T-helper 9 cell (primary cell): ENCODE measurements at places on chromosomes 16 and 17.

DNA sequence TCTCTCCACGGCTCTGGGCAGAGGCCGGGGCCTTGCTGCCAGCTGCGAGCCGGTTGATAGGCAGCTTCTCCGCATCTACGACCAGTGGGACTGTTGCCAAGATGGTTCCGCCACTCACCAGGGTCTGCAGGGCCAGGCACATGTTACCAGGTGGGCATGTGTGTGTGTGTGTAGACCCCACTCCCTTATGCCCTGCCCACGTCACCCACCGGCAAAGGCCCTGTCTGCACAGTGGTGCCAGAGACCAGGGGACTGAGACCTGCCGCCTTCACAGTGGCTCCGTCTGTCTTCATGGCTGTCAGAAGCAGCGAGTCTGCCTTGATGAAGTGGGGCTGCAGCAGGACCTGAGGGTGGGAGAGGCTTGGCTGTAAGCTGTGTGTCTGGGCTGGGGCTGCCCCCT lies 17.7 kb downstream of the SREBF1 start:
- no peak for DNase-seq

DNA sequence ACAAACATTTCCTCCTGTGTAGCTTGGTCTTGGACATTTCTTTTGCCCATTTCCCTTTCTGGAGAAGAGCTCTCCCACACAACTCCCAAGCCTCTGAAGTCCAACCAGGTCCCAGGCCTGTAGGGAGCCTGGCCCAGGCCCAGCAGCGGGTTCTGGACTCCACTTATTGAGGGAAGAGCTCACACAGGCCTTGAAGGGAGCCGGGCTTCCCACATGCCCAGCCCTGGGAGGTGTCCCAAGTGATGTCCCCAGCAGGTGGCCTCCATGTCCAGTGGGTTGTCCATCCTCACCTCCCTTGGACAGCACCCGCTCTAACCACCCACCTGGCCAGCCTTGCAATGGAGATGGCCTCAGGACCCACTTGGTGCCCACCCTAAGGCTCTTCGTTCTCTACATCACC lies 5.9 kb upstream of the EPX start:
- no peak for DNase-seq

GRCh38 chr17:8719291-8720246 lies 25.1 kb downstream of the CCDC42 start:
- DNase-seq = no peak

GRCh38 chr16:22317001-22317530 lies 19.9 kb downstream of the POLR3E start:
- no peak for DNase-seq

DNA sequence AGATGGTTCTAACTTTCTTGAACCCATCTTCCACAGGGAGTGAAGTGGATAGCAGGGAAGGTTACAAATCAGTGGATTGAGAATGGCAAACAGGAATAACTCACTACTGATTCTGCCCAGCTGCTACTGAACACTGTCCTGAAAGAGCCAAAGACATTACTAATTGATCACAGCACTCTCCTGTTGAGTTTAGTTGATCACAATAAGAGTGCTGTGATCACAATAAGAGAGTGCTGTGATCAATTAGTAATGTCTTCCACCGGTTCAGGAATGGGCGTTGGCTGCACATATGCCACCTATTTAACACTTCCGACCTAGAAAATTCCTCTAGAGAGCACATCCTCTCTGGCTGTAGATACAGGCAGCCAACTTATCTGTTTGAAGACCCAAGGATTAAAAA lies 11.4 kb downstream of the CFAP97D1 start:
- no peak for DNase-seq

GRCh38 chr16:69120096-69120664 lies 12.2 kb downstream of the CHTF8 start:
- no peak for DNase-seq

GRCh38 chr16:50666658-50667496 lies 14.2 kb downstream of the SNX20 start:
- no peak for DNase-seq
